Effector CD8-positive, alpha-beta T cell (primary cell): ENCODE measurements at places on chromosomes 3 and 15.

- no peak for DNase-seq
Observed at GRCh38 chr3:170689296-170689829, 103.5 kb upstream of the SLC7A14 start.

DNA sequence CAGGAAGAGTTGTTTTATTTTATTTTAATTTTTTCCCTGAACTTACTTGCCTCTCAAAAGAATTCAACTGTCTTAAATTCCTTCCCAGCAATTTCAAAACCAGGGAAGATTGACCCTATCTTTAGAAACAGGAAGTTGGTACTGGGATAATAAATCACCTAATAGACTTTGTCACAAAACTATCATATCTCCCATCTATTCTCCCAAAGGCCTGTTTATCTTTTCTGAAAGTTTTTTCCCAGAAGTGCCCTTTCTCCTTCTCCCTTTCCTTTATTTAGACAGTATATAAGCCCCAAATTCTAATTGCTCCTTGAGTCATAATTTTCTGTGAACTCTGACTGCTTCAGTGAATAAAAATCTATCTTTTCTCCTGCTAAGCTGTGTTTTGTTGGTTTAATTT, 2.9 kb upstream of the RNF7 start:
- DNase-seq = no peak

- DNase-seq = no peak
Observed at GRCh38 chr15:41437448-41437847, 20.6 kb downstream of the RTF1 start.

- no peak for DNase-seq
Observed at GRCh38 chr3:179146911-179147513, 1.1 kb upstream of the PIK3CA start.

- no peak for DNase-seq
Observed at GRCh38 chr3:166190360-166190759, 353.1 kb upstream of the BCHE start.

GRCh38 chr3:138717348-138717747, 108.8 kb downstream of the FAIM start:
- DNase-seq = no peak

- no peak for DNase-seq
Observed at GRCh38 chr15:49855917-49856637, 235.2 kb downstream of the DTWD1 start.
